ENCODE measurements at places on chromosomes 3 and 15.

DNA sequence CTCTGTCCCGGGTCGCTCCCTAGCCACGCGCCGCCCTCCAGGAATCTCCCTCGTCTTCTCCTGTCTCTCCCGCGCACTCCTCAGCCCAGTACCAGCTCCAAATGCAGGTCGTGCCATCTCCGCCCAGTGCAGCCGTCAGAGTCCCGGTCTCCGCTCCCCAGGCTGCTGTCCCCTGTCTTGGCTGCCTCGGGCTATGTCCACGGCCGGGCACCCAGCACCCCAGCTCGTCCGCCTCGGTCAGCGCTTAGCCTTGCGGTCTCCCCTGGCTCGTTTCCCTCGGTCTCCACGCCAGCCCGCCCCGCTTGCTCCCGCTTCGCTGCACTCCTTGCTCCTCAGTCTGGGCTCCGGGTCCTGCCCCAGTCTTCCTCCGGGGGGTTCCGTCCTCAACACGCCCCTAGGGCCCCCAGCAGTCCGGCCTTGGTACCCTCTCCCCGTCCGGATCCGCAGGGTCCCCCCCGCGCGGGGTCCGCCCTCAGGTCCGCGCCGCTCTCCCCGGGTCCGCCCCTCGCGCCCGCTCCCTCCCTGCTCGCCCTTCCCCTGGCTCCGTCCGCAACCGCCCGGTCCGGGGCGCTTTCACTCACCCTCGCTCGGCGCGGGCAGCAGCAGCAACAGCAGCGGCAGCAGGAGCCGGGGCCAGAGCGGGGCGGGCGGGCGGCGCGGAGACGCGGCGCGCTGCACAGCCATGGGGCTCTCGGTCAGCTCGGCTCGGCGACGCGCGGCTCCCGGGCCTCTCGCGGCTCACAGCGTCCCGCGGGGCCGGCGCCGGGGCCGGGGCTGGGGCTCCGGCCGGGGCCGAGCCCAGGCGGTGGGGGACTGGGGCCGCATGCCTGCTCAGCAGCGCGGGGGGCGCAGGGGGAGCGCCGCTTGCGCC lies 462 bp downstream of the IGDCC3 start:
- no peak for DNase-seq

DNA sequence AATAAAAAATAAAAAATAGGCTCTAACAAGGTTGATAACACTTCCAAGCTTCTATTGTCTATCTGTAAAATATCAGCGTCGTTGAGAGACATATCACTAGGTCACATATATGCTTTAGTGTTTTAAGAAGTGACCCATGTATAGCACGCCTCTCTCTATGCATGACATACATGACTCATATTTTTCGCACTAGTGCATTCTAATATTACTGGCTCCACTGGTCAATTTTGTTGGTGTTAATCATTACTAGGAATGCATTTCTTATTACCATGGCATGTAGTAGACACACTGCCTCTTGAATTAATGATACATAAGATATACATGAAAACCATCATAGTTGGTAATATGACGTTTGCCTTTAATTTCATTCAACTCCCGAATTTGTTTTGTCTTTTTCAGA lies 203.1 kb downstream of the CHL1 start:
- DNase-seq, result no peak

DNA sequence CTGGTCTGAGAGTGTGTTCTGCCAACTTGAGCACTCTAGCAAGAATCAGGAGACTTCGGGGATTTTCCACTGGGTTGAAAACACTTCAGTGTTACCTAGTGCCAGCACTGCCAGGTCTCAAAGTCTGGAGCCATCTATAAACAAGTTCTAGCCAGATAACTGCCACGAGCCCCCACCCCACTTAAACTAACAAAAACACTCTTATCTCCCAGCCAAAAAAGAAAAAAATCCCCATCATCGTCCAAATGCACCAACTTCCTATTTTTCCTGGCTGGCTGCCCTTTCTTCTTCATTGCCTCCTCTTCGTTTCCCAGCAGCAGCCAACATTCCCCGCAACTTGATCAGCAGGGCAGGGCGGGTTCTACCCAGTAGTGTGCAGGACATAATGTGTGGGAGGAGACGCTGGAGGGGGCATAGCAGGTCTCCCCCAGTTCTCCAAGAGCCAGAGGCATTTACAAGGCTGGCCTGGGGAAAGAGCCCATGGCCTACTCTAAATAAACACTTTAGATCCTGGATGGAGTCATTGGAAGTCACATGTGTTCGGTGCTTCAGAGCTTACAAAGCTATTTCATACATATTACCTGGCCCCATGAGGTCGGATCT lies 29.5 kb downstream of the C2CD4B start:
- DNase-seq, result no peak

GRCh38 chr3:188567478-188568195 lies 413.7 kb downstream of the LPP start:
- DNase-seq, result no peak

GRCh38 chr15:70091726-70092463 lies 5.8 kb downstream of the TLE3 start:
- DNase-seq, result no peak

- peak; percentile 13 for DNase-seq
These were observed 1.7 kb upstream of the TGM5 start for GRCh38 chr15:43268111-43269105.

DNA sequence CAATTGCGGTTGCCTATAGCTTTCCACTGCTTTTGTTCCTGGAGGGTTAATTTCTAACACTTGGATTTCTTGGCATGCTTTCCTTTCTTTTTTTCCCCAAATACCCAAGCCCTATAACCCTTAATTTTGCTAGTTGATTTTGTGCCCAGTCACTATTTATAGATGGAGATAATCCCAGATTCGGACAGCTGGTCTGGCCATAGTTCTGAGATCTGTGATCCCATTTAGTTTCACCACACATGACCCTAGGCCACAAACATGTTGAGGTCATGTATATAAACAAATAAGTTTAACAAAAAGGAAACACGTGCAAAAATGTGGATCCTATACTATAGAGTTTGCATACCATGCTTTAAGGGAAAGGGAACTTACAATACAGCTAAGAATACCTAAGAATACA lies 111.4 kb downstream of the ZMAT3 start:
- no peak for DNase-seq

GRCh38 chr15:38414357-38414756 lies 39.6 kb upstream of the FAM98B start:
- peak; percentile 39 for DNase-seq

- DNase-seq, result no peak
These were observed 78.8 kb upstream of the UBE2E1 start for GRCh38 chr3:23726811-23727548.

GRCh38 chr15:31392761-31393401 lies 66.2 kb downstream of the KLF13 start:
- DNase-seq, result no peak

- DNase-seq, result no peak
These were observed 32.2 kb downstream of the RPLP1 start for GRCh38 chr15:69484837-69485236.

DNA sequence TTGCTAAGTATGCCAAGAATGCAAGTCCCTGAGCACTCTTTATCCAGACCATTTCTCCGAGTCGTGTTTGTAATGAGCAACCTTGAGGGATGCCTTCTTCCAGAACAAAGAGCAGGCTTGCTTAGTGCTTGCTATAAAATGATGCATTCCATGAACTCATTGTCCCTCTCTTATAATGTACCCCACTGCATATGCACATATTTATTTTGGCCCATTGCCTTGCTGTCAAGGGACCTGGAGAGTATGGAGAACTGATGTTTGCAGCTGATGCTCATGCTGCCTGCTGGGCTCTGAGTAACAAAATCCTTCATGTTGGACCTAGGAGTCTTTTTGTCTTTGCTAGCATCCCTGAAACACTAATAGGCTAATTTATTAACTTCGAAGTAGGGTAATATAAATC lies 97.8 kb upstream of the AADACL2 start:
- no peak for DNase-seq

DNA sequence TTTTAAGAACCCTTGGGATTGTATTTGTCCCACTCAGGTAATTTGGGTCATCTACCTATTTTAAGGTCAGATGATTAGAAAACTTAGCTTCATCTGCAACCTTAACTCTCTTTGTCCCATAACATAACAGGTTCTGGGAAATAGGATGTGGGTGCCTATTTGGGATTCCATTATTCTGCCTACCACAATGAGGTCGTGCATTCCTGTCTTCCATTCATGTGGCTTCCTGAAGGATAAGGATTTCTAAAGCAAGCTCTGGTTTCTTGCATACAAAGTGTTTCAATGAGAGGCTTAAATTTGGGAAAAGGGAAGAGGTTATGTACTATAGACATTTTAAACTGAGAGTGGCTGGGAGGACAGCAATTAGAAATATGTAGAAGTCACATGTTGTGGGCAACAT lies 190.3 kb downstream of the MCTP2 start:
- no peak for DNase-seq

DNA sequence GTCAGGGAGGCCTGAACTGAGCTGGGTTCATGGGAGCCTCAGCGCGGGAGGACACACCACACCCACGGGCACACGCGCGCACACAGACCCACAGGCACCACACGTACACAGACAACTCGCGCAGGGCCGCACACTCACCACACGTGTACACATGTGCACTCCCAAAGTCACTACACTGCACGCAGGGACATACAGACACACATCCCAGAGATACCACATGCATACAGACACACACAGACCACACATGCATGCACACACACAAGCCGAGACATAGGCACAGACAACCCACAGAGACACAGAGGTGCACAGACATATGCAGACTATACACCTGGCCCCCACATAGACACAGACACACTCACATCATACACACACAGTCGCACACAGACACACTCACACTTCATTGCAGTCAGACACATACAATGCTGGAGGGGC lies 1.1 kb upstream of the MGLL start:
- no peak for DNase-seq

GRCh38 chr3:14518893-14519292 lies 21.2 kb downstream of the GRIP2 start:
- DNase-seq, result no peak

GRCh38 chr3:65785065-65785645 lies 253.6 kb downstream of the MAGI1 start:
- peak; percentile 20 for DNase-seq

- no peak for DNase-seq
These were observed 10.6 kb upstream of the SFMBT1 start for GRCh38 chr3:53056442-53056841.

DNA sequence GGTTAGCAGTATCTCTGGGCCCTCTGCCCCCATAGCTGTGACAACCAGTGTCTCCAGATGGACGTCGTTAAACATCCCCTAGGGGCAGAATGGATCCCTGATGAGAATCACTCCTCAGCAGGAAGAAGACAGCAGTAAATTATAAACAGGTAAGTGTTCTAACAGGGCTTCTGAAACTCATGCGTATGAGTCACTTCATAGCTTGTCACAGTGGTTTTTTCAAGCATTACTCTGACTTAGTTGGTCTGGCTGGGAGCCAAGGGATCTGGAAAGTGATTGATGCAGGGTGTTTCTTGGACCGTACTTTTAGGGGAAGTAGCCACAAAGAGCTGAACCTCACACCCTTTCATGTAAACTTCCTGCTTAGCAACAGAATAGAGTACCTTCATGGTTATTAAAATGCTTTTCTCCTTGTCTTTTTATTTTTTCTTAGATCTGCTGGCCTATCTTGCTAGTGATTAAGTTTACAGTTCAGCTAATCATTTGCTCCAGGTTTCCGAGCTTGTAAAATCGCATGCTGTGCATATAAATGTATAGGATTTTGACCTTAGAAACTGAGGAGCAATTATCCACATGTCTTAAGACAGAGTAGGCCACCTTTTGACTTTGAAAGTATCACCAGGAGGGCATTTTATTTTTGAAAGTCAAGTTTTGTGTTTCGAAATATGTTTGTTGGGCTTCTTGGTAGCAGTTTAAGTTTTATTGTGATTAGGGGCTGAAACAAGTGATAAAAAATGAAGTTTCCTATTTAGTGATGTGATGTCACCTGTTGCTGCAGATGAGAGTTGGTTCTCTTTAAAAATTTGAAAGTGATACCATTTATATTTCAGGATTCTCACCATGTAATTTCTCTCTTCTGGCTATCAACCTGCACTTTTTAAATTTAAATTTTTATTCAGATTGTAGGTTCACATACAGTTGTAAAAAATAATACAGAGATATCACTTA lies 333.9 kb downstream of the PTPRG start:
- no peak for DNase-seq

GRCh38 chr3:111333642-111334041 lies 208.4 kb upstream of the CD96 start:
- no peak for DNase-seq

DNA sequence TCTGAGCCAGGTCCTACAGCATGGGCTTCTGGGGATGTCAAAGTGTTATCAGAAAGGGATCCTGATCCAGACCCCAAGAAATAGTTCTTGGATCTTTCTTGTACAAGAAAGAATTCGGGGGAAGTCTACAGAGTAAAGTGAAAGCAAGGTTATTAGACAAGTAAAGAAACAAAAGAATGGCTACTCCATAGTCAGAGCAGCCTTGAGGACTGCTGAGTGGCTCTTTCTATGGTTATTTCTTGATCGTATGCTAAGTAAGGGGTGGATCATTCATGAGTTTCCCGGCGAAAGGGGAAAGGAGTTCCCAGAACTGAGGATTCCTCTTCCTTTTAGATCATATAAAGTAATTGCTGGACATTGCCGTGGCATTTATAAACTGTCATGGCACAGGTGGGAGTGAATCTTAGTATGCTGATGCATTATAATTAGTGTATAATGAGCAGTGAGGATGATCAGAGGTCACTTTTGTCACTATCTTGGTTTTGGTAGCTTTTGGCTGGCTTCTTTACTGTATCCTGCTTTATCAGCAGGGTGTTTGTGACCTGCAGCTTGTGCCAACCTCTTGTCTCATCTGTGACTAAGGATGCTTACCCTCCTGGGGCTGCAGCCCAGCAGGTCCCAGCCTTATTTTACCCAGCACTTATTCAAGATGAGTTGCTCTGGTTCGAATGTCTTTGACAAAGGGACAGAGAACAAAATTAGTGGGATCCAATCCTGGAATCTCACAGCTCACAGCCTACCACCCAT lies 41.0 kb downstream of the CRYGS start:
- no peak for DNase-seq

DNA sequence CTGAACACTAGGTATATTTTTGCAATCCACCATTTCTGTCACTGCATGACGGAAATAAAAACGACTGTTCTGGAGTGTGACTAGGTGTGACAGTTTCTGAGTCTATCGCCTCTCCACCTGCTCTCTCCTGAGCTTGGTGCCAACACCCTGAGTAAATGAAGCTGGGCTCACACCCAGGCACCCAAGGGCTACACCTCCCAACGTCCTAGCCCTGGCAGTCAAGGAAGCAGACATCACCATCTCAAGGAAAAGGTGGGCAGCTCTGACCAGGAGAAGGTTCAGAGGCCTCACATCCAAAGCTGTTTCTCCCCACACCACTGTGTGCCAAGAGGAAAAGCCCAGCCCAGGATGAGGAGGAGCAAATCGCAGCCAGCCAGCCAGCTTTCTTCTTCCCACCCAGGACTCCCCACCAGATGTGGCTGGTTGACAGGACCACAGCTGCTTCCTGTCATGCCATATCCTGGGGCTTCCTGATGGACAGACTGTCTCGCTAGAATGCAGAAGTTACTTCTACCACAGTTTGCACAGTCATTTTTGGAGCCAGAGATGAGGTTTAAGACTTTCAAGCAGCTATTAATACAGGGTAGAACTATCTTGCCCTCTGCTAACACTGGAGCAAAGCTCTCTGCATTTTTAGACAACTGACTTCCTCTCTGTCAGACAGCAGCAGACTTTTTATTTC lies 3.3 kb downstream of the SCAMP2 start:
- no peak for DNase-seq

- no peak for DNase-seq
These were observed 84.8 kb downstream of the DCLK3 start for GRCh38 chr3:36679384-36680200.

GRCh38 chr15:73909651-73910050 lies 16.6 kb upstream of the LOXL1 start:
- no peak for DNase-seq

- no peak for DNase-seq
These were observed 396.0 kb downstream of the FHIT start for GRCh38 chr3:60855250-60855649.
